ENCODE measurements at places on chromosomes 5 and 9. TPM values are rescaled to one million over a fixed set of nuclear protein-coding genes. Genes with fewer than 3 reads are reported as not detected.
A peak's percentile ranks its signal among the peaks of the same experiment; 100 is the strongest.

DNA sequence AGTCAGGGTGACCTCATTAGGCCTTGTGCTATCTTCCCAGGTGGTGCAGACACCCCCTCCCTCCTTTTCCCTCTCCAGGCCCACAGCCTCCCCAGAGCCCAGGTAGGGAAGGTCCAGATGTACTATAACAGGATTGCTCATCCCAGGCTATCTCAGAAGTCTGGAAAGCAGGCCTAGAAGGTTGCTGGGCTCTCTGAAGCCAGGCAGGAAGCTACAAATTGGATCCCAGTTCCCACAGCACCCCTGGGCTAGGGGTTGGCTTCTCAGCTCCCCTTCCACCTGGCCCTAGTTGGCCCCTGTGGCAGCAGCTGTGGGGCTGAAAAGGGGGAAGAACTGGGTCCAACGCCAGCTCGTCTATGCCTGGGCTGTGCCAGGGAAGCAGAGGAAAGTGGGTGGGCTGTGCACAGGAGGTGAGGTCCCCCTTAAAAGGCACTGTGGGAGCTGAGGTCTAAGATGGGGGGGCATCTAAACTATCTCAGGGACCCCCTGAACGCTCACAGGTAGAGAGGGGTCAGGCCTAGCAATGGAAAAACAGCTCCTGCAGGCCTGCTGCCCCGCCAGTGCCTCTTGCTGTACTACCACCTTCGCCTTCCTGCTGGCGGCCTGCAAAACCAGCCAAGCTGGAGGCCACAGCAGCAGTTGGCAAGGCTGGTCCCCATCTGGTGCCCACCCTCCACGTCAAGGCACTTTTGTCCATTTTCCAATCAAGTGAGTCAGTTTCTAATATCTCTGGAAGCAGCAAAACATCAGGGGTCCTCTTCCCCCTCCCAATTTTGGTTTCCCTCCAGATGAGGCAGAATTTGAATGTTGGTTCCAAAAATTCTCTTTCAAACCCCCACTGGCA is 13.3 kb upstream of the PSMD5 start:
- H3K4me1 ChIP-seq: no peaks in the 10 kb centered on the region
- H3K27me3 ChIP-seq: no peaks in the 10 kb centered on the region
- no peak overlapping the region for H3K4me3 ChIP-seq
- H3K27ac ChIP-seq: no peak overlapping the region
- DNase-seq: no peak

- H3K27me3 ChIP-seq: peaks cover 4% of the 10 kb centered on the region
- H3K4me1 ChIP-seq: no peaks in the 10 kb centered on the region
- no peak for DNase-seq
Observed at GRCh38 chr5:2570586-2570985, 180.9 kb downstream of the IRX2 start.

DNA sequence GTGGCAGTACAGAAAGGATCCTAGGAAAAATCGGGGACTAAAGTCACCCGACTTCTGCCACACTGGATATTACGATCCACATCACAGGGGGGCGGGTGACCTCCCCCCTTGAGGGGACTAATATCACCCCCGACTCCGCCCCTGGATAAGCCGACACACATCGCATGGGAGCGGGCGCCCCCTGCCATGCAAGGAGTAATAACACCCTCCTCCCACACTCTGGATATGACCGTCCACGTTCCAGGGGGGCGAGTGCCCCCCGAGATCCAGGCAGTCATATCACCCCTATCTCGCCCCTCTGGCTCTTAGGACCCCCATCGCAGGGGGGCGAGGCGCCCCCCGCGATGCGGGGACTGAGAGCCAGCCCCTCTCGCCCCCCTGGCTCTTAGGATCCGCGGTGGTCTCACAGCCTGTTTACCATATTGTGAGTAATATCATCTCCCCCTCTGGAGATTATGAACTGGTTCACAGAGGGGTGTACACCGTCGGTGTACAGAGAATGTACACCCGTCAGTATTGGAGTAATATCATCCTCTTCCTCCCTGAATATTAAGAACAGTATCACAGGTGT is 423.0 kb downstream of the DIRAS2 start:
- no peak for DNase-seq
- H3K27me3 ChIP-seq: no peaks in the 10 kb centered on the region
- no peaks in the 10 kb centered on the region for H3K36me3 ChIP-seq
- no peaks in the 10 kb centered on the region for H3K4me1 ChIP-seq
- no peak overlapping the region for H3K4me3 ChIP-seq

- no peak for DNase-seq
- H3K4me3 ChIP-seq: peak overlapping the region; percentile 12
- peaks cover 7% of the 10 kb centered on the region for H3K27me3 ChIP-seq
- H3K27ac ChIP-seq: no peak overlapping the region
Observed at GRCh38 chr5:140632366-140633020, 482 bp downstream of the CD14 start.

- H3K4me1 ChIP-seq: no peaks in the 10 kb centered on the region
- DNase-seq: no peak
- H3K4me3 ChIP-seq: no peak overlapping the region
- no peak overlapping the region for H3K27ac ChIP-seq
Observed at GRCh38 chr5:16726538-16726946, 109.7 kb upstream of the RETREG1 start.

GRCh38 chr5:5348576-5348975 is 73.9 kb upstream of the ICE1 start:
- no peak for DNase-seq
- H3K4me3 ChIP-seq: no peak overlapping the region
- H3K27me3 ChIP-seq: no peaks in the 10 kb centered on the region
- no peaks in the 10 kb centered on the region for H3K4me1 ChIP-seq
- H3K27ac ChIP-seq: no peak overlapping the region

DNA sequence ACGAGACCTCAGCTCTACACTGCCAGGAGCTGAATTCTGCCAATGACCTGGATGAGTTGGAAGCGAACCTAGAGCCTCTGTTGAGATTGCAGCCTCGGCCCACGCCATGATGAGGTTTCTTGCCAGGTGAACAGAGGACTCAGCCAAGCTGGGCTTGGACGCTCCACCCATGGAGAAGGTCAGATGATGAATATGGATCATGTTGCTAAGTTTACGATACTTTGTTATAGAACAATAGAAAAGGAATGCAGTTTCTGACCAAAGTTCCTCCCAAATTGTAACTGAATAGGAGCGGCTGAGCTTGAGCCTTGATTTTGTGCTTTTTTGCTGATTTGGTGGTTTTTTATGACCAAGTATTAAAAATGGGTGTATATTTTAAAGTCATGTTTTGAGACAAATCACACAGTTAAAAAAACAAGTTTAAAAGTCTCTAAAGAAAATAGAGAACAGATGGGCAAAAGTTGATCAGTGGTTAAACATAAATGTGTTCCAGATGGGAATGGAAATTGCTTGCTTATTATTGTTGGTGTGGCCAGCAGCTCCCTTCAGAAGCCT is 32.9 kb downstream of the ROPN1L start:
- no peaks in the 10 kb centered on the region for H3K36me3 ChIP-seq
- no peak for DNase-seq
- H3K4me3 ChIP-seq: no peak overlapping the region
- no peak overlapping the region for H3K27ac ChIP-seq

Gene PCDHB7
- not detected for polyA plus RNA-seq

Gene SLCO6A1
- not detected for polyA plus RNA-seq

Gene NINJ1
- polyA plus RNA-seq: 16.5 TPM
